ENCODE measurements at places on chromosomes 3 and 15.

DNA sequence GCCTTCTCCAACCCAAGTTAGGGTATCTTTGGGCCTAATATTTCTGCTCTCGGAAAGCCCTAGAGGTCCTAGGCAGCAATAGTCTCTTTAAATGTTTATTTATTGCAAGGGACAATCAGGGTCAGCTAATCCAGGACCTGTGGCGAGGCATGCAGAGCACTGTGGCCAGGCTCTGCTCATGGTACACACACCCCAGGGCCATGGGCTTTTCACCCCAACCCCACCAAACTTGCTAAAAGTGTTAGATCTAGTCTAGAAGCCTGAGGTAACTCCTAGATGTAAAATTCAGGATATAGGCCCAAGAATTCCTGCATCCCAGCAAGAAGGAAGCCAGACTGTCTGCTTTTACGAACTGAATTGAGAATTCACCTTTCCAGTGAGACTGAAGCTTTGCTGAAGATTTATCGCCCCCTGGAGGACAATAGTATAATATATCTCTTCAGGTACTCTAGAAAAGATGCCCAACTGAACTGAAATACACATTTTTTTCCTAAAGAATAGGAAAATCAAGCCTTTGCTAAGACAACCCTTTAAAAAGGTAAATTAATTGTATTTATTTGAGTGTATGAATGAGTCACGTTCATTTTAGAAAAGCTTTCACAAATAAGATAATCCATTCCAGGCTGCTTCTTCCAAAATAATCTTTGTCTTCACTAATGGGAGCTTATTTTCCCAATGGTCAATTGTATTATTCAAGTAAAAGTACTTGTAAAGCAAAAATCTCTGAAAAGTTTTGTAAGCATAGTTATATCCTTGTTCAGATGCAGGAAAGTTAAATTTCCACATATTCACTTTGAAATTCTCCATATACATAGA is 89.8 kb downstream of the LRRC3B start:
- DNase-seq: peak; percentile 89

GRCh38 chr3:18919158-18919557 is 229.2 kb upstream of the KCNH8 start:
- DNase-seq: no peak

- no peak for DNase-seq
Observed at GRCh38 chr3:54817628-54818027, 110.2 kb downstream of the LRTM1 start.

DNA sequence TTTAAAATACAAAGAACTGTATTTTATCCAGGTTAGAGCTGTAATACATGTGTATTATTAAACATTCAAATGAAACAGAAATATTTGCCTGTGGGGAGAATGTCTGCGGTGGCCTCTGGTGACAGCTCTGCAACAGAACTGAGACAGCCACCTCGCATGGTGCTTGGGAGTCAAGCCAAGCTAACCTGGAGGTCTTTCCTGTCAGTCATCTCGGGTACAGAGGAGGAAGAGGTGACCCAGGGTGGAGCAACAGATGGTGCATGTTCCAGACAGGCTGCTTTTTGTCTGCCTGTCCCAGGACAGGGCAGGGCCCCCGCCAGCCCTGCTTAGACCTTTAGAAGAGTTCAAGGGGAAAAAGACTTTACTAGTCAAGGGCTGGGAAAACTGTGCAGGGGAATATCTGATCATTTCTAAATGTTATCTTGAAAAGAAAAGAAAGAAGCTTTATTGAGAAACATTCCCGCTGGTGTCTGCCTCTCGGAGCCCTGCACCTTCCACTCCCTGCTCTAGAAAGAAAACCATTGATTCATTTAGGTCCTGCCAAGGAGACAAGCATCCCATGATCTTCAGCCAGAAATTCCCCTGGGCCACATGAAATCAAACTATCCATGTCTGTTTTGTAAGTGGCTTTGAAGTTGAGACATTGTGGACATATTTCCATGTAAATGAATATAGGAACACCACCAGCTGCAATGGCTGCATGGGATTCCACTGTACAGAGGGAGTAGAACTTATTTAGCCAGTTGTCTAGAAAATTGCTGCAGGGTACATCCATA is 5.5 kb upstream of the NR2E3 start:
- peak; percentile 24 for DNase-seq

DNA sequence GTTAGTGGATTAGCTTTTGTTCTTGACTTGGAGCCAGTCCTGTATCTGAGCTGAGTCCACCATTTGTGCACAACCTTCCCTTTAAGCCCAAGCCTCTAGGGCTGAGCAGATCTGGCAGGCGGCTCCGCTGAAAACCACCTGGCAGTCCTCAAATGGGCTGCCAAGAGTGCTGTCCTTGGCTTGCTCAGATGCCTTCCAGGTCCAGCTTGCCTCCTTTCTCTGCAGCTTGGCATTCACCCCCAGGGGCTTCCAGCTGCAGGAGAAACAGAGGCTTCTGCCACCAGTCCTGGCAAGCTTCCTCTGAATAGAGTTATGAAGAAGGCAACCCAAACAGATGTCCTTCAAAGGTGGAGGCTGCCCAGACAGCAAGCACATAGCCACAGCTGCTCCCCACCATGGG is 96.7 kb downstream of the LRTM1 start:
- no peak for DNase-seq

- peak; percentile 74 for DNase-seq
Observed at GRCh38 chr3:33217866-33218445, 654 bp downstream of the SUSD5 start.

DNA sequence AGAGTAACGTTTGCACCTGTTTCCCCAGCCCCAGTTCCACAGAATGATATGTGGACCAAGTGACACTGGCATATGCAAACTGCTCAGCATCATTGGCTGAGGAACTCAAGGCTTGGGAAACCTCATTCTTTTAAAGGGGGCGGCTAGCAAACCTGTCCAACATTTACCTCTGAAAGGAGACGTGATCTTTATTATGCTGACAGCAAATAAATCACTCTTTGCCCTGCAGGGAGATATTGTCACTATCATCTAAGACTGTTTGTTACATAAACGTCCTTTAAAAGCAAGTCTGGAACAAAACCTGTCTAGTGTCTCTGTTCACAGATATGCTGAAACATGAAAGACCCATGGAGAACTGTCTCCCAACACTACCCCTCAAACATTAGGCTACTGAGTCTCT is 21.5 kb downstream of the CA12 start:
- no peak for DNase-seq

GRCh38 chr3:8070011-8070410 is 431.6 kb upstream of the LMCD1 start:
- DNase-seq: no peak

DNA sequence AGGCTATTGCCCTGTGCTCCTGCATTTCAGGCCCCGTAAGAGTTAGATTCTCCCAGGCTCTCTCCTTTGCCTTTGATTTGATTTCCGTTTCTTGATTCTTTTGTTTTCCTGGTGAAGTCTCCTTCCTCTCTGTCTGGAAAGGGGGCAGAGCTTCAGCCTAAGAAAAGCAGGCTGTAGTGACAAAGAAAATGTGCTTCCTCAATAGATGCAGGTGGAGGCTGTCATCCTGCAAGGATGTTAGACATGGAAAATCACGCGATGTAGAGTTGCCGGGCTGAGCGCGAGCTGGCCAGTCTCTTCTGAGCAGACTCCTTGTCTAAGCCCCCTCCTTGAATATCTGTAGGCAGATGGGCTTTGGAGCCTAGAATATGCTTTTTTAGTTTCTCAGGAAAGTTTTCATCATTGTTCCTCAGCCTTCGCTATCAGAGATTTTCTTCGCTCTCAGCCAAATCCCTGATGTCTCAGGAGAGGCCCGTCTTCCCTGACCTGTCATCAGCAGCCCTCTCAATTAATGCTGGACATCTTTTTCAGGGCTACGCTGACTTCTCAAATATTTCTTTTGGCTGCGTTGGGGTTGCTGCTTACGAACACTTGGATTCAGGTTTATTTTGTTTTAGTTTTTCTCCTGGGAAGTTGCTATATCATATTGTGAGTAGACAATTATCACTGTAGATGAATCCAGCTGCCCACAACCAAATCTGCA is 163.6 kb downstream of the ITPR1 start:
- peak; percentile 12 for DNase-seq

DNA sequence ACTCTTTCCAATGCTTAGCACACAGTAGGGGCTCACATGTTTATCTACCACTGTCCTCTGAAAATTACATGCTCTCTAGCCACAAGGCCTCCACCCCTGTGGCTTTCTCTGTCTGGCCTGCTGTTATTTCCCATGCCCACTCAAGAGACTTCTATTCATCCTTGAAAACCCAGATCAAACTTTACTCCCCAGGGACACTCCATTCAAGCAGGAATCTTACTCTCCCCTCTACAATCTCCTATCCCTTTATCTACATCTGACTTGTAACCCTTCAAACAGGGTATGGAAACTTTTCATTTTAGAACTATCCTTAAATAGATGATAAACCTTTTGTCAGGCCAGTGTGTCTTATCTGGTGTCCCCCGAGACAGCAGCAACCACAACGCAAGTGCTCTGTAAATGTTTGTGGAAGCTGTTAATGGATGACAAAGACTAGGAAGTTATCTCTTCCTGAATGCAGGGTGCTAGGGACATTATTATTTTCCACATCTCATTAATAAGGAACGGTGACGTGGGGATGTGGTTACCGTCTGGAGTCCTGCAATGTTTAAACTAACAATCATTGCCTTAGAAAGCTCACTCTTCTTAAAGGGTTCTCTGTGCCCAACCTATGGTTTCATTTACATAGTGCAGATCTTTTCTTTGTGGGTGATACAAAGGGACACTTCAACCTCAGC is 322.3 kb downstream of the ARRDC4 start:
- no peak for DNase-seq

GRCh38 chr3:160616716-160617115 is 51.3 kb upstream of the KPNA4 start:
- peak; percentile 24 for DNase-seq

GRCh38 chr15:98787936-98788757 is 139.8 kb downstream of the IGF1R start:
- no peak for DNase-seq

- DNase-seq: no peak
Observed at GRCh38 chr15:48433226-48433886, 102.1 kb downstream of the DUT start.

GRCh38 chr3:150374975-150375374 is 33.1 kb upstream of the TSC22D2 start:
- no peak for DNase-seq
